ENCODE measurements at places on chromosomes 1 and 21. TPM values are rescaled to one million over a fixed set of nuclear protein-coding genes. Genes with fewer than 3 reads are reported as not detected.

The SELP gene
- not detected for total RNA-seq

The AMY2A gene
- total RNA-seq: not detected

The HOOK1 gene
- not detected for total RNA-seq

The MIXL1 gene
- not detected for total RNA-seq

The HFM1 gene
- 0.49 TPM for total RNA-seq

DNA sequence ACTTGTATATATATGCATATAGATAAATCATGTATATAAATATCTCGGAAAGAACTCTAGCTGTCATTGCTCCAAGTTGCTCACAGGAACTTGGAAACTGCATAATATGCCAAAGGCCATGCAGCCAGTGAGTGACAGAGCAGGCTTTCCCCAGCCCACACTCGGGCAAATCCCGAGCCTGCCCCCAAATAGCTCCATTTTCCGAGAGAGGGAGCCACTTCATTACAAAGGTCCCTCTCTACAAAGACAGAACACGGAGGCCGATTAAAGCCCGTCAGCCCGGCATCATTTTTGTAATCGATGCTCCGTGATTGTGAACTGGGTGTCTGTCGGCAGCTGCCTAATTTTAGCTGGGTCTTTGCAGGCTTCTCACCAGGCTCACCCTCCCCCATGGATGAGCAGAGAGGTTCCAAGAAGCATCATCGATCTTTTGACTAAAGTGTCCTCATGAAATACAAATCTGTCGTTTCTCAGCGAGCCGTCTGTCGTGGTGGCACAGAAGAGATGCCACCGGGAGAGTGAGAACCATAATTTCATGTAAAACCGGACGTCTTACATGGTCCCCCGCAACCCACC is 663.9 kb downstream of the PTPRU start:
- DNase-seq: no peak

- DNase-seq: no peak
Observed at GRCh38 chr1:178411756-178412399, 84.9 kb downstream of the CLEC20A start.

GRCh38 chr1:27507960-27508665 is 18.1 kb upstream of the WASF2 start:
- no peak for DNase-seq

GRCh38 chr1:145985129-145985501 is 11.3 kb downstream of the TXNIP start:
- no peak for DNase-seq

GRCh38 chr1:108598340-108598739 is 38.4 kb downstream of the EEIG2 start:
- no peak for DNase-seq

DNA sequence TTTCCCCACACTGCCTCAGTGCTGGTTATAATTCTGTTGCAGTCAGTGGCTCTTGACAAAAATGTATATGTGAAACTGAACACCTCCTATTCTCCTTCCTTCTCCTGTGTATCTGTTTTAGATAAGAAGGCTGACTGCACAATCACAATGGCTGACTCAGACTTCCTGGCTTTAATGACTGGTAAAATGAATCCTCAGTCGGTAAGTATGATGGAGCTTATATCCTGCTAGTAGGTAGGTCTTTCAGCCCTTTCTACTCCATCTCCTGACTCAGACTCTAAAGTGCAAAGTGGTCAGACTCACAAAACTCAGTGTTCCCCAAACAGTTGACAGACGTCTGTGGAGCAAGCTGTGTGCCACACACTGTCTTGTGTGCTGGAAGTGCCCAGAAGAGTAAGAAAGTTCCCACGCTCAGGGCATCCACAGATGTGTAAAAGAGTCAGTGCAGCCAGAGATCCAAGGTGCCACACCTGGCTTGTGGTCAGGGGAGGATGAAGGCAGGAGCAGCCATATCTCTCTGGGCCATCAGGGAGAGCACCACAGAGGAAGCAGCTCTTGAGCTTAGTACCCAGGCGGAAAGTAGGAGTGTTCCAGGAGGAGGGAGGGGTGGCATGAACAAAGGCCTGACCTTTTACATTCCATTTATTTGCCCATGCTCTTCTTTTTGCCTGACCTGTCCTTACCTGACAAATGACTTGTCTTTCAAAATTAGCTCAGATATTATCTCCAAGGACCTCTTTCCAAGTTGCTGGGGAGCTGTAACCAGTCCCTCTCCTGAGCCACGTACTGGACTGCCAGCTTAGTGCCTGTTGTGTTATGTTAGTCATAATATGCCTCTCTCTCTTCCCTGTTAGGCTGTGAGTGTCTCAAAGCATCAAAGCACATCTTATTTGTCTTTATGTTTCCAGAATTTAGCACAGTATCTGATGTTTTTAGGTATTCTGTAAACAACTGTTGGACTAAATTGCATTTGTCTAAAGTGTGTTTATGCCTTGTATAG is 14.0 kb upstream of the PODN start:
- DNase-seq: peak; percentile 90

DNA sequence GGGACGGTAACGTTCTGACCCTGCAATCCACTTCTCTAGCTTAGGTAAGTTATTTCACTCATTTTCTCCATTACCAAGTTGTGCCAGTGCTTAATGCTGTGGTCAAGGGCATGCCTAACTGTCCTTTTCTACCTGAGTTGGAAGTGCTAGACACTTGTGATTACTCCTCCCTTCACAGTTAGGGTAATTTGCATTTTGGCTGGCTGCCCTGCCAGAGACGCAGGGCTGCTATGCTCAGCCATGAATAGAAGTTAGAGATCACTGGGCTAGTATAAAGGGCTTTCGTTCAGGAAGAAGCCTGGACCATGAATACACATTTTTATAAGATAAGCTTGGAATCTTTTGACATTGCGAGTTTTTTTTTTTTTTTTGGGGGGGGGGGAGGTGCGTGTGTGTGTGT is 633.2 kb upstream of the NEGR1 start:
- no peak for DNase-seq

DNA sequence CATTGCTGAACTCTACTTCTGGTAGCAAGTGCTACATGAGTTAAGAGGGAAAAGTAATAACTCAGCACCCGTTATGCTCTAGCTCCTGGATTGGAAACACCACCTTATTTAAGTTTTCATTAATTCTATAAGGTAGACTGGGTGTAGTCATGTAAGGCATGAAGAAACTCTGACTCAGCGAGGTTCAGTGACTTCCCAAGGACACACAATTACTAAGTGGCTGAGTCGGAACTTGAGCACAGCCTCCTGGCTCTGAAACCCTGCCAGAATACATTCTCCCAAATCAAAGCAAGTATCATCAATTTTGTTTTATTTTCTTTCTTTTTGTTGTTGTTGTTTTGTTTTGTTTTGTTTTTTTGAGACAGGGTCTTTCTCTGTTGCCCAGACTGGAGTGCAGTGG is 29.1 kb upstream of the SCCPDH start:
- no peak for DNase-seq

GRCh38 chr1:91070298-91070697 is 48.5 kb upstream of the ZNF644 start:
- DNase-seq: peak; percentile 26

GRCh38 chr1:166129006-166129405 is 37.8 kb downstream of the FAM78B start:
- no peak for DNase-seq

DNA sequence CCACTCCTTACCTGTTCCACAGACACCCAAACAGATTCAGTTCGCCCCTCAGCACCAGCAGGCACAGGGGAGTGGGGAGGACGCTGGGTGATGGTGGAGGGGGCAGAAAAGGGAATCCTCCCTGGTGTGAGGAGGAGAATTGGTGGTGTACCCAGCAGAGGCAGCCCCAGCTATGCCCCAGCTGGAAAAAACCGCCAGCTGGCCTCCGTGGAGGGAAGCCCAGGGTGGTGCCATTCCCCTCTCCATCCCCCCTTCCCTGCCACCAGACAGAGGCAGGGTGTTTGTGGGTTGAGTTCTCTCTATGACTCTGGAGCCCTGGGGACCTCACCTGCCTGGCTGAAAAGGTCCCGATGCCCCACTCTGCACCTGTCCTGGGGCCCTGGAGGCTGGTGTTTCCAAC is 27.9 kb downstream of the OPTC start:
- DNase-seq: no peak

DNA sequence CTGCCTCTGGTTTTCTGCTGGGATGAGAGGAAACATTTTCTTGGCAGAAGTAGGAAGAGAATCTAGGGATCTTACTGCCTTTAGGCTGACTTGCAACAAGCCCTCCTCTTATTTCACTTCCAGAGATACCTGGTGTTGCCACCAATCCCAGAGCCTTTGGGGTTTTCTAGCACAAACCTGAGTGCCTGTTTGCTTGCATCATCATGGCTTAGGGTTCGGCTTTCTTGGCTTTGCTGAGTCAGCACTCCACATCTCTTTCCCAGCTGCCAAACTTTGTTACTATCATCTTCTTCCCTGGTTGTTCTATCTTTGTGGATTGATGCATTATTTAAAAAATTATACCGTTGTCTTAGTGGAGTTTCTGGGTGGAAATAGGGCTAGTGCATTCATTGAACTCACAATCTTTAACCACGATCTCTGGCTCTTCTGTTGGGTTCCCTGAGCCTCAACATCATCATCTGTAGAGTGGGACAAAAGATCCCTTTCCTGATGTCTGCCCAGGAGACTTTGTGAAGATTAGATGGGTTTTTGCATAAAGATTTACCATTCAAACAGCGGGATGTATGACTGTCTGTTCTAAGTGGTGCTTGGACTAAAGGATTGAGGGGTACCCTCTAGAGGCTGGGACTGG is 76.6 kb upstream of the SELENON start:
- no peak for DNase-seq

GRCh38 chr1:89894210-89895201 is 73.7 kb downstream of the LRRC8D start:
- DNase-seq: peak; percentile 90

DNA sequence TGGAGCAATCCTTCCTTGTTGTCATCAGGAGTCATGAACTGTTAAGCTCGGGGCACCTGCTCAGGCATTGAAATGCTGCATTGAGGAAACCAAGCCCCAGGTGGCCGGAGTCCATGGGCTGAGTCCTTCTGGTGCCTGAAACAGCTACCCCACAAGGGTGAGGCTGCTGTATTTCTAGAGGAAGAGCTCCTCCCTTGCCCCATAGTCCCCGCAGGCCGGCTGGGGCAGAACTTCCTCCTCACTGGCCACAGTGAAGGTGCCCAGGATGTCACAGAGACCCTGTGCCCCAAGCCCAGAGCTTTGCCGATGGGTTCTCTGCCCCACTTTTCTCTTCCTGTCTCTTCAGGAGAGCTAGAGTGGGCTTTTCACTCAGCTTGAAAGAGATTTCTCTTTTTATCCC is 80.8 kb upstream of the GCLM start:
- DNase-seq: no peak

GRCh38 chr1:67941155-67941554 is 107.9 kb upstream of the GNG12 start:
- no peak for DNase-seq

DNA sequence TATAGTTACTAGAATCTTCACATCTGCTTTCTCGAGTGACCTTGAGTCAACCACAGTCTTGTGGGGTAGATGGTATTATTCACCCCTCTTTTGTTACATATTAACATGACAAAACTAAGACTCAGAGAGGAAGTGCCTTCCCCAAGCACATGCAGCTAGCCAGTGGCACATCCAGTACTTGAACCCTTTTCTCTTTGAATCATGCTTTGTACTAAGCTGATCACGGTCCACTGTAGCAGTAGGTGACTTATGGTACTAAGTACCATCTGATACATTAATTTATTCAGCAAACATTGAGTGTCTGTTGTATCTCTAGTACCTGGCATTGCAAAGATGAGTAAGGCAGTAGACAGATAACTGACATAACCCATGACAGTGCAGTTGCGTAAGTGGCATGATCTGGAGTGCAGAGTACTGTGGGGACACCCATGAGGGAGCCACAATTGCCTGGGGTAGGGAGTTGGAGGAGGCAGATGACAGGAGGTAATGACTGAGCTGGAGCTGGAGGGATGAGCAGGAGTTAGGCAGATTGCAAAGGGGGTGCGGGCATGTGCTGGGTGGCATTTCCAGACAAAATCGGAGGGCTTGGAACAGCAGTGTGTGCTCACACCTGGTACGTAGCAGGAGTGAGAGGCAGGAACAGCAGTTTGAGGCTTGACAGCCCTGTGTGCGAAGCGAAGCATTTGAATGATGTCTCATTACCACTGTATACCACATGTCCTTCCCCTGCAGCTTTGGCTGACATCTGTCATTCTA is 29.8 kb downstream of the UCK2 start:
- no peak for DNase-seq

- peak; percentile 6 for DNase-seq
Observed at GRCh38 chr1:200090252-200091159, 63.0 kb downstream of the NR5A2 start.

DNA sequence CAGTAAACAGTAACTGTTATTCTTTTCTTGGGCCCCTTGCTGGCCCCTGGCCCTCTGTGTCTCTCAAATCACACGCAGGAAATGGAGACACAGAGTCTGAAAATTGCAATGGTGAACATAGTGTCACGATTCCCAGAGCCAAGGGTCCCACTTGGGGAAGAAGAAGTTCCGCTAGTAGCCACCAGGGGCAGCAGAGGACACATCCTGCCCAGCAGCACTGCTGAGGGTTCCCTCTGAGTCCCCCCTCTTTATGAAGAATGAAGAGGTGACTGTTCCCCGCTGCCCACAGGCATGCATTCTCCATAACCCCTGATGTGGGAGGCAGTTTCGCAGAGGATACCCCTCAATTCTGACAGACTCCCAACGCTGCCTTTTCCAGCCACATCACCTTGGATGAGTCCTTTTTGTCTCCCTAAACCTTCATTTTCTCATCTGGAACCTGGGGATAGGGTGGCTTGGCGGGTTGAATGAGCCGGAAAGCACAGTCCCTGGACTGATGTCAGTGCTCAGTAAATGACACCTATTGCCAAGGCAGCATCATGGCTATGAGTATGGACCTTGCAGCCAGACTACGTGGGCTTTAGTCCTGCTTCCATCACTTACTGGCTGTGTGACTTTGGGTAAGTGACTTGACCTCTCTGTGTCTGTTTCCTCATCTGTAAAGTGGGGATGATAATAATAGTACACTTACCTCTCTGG is 238.0 kb upstream of the TMEM51 start:
- DNase-seq: peak; percentile 53

GRCh38 chr1:5938101-5938646 is 54.1 kb downstream of the NPHP4 start:
- no peak for DNase-seq

- DNase-seq: no peak
Observed at GRCh38 chr1:21355956-21356355, 65.7 kb upstream of the ECE1 start.

GRCh38 chr1:59641836-59642235 is 172.9 kb upstream of the HOOK1 start:
- no peak for DNase-seq

DNA sequence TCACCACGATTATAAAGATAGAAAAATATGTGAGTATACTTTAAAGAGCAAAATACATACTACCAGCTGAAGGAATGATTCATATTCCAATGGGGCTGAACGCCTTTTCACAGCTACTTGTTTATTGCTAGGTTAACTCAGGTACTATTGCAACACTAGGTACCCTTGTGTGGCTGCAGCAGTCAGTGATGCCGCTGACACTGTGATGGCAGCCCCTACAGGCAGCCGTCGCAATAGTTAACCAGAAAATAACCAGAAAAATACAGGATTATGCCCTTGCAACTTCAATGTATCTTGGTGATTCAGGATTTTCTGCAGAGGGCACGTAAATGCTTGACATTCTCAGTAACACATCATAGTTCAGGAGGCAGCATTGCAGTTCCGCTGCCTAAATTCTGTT is 1.6 kb upstream of the MARK1 start:
- no peak for DNase-seq

- DNase-seq: peak; percentile 41
Observed at GRCh38 chr21:46457801-46458314, 833 bp upstream of the DIP2A start.

- DNase-seq: peak; percentile 14
Observed at GRCh38 chr1:70778056-70778762, 269.4 kb downstream of the PTGER3 start.

- no peak for DNase-seq
Observed at GRCh38 chr1:93537924-93538323, 90.0 kb downstream of the FNBP1L start.

Data from fibroblast of the aortic adventitia (primary cell).